Putamen (tissue), 1 donor: ENCODE measurements at places on chromosomes 16 and 17.

- DNase-seq = peak; percentile 68
Measured at GRCh38 chr17:54900457-54901229, at the start of gene TOM1L1. Gene TOM1L1 (plus strand): TSS chr17:54900852. CDS start chr17:54900866, 14 bp downstream.

- no peak for DNase-seq
Measured at GRCh38 chr16:75746359-75746758, 20.1 kb upstream of the CPHXL start.

GRCh38 chr17:50364715-50365114 lies 8.3 kb downstream of the MRPL27 start:
- DNase-seq = no peak

DNA sequence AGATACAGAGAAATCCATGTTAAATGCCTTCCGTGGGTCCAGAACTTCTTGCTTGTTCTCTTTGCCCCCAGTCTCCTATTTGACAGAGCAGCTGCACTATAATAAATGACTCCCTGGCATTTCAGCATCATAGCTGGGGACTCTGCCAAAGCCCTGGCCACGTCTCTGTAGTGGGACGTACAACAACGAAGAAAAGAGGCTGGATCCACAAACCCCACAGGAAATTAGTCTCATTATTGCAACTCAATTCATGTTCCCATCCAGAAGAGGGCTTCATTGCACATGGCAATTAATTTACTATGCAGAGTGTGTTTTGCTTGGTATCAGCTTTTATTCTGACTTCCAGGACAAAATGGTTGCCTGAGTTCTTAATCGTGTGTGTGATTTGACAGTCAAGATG lies 121.3 kb downstream of the CDH13 start:
- DNase-seq = peak; percentile 19

DNA sequence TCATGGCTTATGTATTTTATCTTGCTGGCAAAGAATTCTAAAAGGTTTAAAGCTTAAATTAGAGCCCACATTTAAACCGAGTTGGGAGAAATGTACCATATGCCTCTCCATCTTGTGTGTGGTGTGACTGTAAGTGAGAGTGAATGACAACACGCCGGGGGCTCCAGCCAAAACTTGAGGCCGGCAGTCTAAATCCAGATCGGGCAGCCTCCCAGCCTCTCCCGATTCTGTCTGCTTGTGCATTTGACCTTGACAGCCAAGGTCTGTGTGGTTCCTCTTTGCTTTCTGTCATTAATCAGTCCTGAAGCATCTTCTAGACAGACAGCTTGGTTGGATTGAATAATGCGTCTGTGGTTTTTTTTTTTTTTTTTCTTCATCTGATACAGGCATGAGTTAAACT lies 1093.2 kb upstream of the EEF2KMT start:
- DNase-seq = no peak

GRCh38 chr17:80663781-80664206 lies 119.2 kb downstream of the RPTOR start:
- no peak for DNase-seq

DNA sequence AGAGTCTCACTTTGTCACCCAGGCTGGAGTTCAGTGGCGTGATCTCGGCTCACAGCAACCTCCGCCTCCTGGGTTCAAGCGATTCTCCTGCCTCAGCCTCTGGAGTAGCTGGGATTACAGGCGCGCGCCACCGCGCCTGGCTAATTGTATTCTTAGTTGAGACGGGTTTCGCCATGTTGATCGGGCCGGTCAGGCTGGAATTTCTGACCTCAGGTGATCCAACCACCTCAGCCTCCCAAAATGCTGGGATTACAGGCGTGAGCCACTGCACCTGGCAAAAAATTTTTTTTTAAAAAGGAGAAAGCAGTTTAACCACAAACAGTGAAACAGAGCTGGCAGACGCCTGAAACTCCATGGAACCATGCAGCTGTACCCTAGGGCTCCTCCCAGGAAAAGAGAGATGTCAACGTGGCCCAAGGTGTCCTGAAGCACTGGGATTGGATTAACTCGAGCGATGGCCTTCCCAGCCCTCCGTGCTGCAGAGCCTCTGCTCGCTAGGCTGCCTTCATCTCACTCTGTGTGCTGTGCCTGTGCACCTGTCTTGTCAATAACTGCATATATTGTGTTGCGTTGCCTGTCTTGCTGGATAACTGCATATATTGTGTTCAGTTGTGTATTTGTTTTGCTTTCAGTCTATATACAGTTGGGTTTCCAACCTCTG lies 29.6 kb upstream of the FOXK2 start:
- no peak for DNase-seq

DNA sequence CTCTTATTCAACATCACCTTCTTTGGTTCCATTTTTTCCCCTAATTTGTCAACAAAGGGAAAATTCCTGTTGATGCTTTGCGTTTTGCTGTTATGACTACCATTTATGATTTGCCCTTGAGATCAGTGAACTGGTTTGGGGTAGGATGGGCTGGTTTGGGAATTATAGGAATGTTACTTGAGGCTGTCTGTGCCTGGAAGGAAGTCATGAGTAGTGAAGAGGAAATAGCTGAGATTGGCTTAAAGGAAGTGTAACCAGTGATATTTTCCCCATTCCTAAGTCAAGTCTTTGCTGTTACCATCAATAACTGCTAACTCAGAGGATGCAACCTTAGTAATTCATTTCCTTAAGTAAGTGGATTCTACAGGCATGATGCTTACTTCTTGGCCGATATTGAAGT lies 179.2 kb downstream of the MAP2K6 start:
- DNase-seq = no peak

DNA sequence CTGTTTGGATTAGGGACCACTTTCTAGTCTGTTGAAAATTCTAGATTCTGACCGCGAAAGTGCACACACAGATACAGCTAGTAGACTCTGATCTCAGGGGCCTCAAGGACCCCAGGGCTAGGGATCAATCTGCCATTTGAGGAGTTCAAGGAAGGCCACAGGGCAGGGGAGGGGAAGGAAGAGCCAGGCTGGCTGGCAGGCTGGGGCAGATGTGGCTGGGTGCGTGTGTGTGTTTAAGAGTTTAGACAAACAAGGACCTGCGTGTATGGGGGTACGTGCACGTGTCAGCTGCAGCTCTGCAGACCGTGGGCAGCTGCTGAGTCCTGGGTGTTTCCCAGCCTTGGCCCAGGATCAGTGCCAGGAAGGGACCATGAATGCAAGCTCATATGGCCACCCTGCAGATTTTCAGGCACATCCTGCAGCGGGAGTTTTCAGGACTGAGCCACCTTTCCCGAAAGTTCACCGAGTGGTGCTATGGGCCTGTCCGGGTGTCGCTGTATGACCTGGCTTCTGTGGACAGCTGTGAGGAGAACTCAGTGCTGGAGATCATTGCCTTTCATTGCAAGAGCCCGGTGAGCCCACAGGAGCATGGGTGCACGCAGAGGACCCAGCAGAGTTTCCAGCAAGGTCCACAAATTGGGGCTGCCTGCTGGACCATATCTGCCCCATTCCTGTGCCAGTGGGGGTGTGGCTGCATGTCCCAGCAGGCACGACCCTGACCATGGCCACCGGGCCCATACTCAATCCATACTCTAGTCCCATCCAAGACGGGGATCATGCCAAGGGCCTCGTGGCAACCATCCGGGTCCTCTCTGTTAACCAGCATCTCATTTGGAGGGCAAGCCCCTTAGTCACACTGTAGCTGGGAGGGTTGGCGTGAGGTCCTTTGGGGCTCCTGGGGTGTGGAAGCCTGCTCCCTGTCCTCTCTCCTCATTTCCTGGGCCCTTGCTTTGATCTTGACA lies 10.6 kb downstream of the TRPV2 start:
- no peak for DNase-seq
